Stimulated activated CD4-positive, alpha-beta T cell treated with anti-CD3 and anti-CD28 coated beads, Interleukin-1b, Interleukin-23, amount 100 ng/mL, for 24 hours (primary cell): ENCODE measurements at places on chromosomes 13 and 19.
A peak's percentile ranks its signal among the peaks of the same experiment; 100 is the strongest.

DNA sequence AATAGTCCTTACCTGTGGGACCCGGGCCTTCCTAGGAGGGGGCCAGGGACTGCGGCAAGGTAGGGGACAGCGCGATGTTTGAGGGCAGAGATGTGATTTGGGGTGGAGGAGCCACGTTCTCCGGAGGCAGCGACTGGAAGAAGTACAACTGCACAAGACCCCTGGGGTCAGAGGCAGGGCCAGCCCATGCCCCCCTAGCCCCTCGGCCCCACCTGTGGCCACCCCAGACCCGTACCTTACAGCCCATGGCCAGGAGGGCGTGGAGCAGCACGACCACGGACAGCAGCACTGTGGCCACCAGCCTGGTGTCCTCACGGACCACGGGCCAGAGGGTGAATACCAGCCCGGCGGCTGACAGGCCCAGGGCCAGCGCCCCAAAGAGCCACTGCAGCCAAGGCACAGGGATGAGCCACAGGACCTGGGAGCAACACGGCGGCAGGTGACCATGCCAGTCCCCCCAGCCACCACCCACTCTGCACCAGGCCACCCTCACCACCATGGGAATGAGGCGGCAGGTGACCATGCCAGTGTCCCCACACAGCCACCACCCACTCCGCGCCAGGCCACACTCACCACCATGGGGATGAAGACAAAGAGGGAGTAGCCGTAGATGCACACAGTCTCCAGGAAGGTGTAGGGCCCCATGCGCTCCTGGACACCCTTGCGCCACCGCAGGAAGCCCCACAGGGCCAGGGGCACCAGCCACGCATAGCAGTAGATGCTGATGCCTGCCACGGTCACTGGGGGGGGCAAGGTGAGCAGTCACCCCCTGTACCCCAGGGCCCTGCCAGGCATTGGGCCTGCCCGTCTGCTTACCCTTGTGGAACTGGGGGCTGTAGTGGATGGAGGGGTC is 5.0 kb downstream of the YIPF2 start:
- no peak for DNase-seq

DNA sequence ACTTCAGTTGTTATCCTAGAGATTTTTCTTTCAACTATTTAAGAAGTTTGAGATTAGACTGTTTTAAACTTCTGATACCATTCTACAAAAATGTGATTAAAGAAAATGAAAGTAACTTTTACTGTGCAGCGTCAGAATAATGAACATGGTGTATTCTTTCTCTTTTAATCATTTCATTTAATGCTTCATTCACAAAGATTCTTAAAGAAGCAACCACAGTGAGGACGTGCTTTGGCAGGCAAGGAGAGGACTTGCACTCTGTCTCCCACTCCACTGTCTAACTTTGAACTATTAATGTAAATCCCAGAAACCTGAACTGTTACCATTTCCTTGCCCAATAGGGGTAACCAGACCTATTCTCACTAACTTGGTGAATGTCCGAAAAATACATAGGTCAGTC is 137.0 kb downstream of the KCNRG start:
- DNase-seq: no peak

DNA sequence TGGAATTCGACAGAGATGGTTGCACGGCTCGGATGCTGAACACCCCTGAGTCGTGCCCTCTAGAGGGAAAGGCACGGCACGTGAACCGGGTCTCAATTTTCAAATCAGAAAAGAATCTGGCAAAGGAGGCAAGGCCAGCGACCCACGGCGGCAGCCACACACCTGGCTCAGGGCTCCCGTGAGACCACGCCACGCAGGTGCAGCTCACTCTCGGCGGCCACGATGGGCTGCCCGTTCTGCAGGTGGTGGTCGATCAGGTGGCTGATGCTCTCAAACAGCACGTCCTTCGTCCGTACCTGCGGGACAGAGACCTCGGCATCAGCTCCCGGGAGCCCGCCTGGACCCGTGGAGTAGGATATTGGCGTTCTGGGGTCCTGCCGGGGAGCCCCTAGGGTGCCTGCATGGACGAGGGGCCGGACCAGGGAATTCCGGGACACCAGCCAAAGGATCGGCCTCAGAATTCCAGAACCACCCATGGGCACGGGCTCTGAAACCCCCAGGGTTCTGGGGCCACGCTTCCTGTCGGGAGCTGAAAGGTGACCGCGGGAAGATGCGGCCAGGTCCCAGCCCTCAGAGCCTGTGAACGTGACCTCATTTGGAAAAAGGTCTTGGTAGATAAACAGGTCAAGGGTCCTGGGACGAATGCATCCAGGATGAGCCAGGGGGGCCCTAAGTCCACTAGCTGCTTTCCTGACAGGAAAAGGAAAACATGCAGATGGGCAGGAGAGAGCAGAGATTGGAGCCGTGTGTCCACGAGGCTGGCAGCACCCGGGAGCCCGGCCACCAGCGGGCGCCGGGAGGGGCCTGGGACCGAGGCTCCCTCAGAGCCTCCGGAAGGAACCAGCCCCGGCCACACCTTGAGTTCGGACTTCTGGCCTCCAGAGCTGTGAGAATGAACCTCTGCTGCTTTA is 10.1 kb upstream of the C2CD4C start:
- DNase-seq: no peak

- DNase-seq: no peak
Observed at GRCh38 chr13:39170711-39171110, 132.5 kb downstream of the NHLRC3 start.

- no peak for DNase-seq
Observed at GRCh38 chr19:41322451-41322850, 12.5 kb downstream of the CCDC97 start.

- DNase-seq: no peak
Observed at GRCh38 chr13:108760129-108760528, 130.7 kb downstream of the MYO16 start.

DNA sequence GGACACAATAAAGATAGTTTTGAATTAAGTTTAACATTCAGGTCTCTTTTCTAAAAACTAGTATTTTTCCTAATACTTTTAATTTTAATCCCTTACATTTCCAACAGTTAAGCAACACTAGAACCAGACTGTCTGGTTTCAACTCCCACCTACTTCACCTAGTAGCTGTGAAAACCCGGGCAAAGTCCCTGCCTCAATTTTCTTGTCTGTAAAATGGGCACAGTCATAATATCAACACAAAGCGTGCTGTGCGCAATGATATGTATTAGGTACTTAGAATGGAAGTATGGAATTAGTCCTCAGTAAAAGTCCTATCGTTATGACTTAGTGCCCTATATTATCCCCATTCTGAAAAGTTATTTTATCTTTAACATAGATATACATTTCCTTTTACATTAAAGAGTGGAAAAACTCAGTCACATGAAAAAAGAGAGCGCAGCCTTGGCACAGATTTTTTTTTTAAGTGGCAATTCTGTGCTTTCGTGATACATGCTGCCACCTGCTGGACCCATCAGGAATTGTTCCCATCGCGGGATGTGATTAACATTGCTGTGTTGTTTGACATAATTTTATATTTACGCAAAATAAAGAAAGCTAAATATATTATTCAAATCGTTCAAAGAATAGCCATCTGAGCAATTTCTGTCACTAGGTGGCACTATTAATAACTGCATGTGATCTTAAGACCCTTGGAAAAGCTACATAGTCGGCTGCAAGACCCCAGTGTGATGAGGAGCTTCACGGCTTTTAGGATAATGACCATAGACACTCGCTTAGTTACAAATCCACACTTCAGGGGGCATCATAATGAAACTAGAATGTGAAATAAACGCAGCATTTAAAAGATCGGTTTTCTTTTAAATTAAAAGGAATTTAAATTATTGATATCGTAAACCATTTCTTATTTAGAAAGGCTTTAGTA is 59.9 kb downstream of the LIG4 start:
- DNase-seq: peak; percentile 5
